ENCODE measurements at places on chromosomes 7 and 10. TPM values are rescaled to one million over a fixed set of nuclear protein-coding genes. Genes with fewer than 3 reads are reported as not detected.

DNA sequence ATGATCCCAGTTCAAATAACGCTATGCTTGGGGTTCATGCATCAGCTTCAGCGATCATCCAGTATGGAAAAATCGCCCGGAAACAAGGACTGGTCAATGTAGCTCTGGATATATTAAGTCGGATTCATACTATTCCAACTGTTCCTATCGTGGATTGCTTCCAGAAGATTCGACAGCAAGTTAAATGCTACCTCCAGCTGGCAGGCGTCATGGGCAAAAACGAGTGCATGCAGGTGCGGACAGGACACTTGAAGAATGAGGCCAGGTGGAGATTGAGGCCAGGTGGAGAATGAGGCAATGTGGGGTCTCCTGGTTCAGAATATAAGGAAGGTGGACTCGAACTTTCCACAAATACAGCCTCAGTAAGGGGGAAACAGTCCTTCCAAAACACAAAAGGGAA is 105.8 kb downstream of the TRRAP start:
- no peak for DNase-seq

GRCh38 chr7:150931199-150931869 is 46.8 kb downstream of the KCNH2 start:
- no peak for DNase-seq

The SORCS3 gene
- not detected for total RNA-seq

The ACHE gene
- 0.10 TPM for total RNA-seq

- DNase-seq: no peak
These were observed 137.6 kb downstream of the C10orf105 start for GRCh38 chr10:71582019-71582418.

DNA sequence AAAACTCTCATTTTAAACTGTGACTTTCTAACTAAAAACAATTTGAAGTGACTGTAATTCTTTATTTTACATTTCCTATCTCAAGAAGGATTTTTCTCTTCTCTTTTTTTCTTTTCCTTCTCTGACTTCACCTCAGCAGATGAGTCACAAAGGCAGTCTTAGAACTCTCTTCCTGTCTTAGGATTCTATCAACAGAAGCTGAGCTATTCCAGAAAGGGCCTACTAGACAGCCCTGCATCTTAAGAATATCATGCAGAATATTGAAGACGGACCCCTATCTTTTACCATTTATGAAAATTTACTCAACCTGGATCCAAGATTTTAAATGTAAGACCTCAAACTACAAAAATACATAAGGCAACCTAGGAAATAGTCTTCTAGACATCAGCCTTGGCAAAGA is 365.7 kb upstream of the SEMA3C start:
- DNase-seq: no peak

DNA sequence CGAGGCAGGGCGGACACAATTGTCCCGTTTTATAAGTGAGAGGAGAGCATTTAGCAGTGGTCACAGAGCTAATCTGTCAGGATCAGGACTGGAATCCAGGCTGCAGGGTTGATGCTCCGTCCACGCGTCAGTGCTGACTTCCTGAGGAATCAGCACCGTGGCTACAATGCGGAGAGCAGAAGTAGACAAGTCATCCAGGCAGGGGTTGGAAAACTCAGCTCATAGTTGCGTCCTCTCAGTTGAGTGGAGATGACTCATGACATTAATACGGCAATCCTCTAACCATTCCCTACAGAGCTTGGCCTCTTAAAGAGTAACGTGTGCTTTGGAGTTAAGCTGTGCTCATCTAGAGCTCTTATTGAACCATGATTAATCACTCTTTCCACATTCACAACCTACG is 17.1 kb upstream of the HTR5A start:
- DNase-seq: no peak

DNA sequence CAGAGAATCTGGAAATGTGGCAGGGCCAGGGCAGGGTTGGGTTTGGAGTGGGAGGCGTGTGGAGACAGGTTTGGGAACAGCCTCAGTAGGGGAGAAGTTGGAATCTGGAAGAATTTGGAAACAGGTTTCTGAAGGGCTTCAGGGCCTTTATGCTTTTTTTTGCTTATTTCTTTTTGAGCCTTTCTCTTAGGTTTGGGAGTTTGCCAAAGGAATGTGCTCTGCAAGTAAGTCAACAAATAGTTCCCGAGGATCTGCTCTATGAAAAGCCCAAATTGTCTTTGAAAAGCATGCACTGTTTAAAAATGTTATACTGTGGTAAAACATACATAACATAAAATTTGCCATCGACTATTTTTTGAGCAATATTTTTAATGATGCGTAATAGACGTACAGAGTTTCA is 86.7 kb upstream of the ADRB1 start:
- peak; percentile 40 for DNase-seq

- DNase-seq: no peak
These were observed 114.2 kb downstream of the ZMIZ1 start for GRCh38 chr10:79182781-79183467.

The FAM24B gene
- 6.9 TPM for total RNA-seq

The HSPA12A gene
- total RNA-seq: 10.3 TPM

DNA sequence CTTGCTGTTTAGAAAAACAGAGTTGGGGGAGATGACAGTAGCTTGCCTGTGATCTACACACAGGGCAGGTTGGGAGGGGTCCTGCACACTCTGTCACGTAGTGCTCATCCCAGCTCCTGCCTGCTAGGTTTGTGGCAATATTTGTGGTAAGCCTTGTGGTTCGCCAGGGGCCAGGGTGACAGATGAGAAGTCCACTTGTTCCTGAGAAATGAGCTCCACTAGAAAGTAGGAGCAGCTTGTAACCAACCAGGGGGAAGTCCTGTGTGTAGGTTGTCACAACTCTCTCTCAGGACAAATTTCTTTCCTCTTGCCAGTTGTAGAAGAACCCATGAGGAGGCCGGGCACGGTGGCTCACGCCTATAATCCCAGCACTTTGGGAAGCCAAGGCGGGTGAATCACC is 147.0 kb downstream of the TCF7L2 start:
- no peak for DNase-seq
